ENCODE measurements at places on chromosomes 4 and X. TPM values are rescaled to one million over a fixed set of nuclear protein-coding genes. Genes with fewer than 3 reads are reported as not detected.
A peak's percentile ranks its signal among the peaks of the same experiment; 100 is the strongest.

The CTPS2 gene
- 22.6 TPM for polyA plus RNA-seq

DNA sequence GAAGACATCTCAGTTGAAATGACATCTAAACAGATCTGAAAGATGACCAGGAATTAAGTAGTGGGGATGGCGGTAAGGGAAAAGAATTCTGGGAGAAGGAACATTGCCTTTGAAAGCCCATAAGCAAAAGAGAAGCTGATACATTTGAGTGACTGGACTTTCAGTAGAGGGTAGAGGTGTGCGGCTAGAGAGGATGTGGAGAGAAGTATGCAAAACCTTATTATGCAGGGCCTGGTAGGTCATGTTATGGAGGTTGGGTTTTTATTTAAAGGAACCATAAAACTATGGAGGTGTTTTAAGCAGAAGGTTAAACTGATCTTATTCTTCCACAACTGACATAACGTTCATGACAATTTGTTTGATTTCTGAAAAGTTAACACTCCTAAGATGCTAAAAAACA is 36.3 kb downstream of the RPS6KA3 start:
- DNase-seq = no peak

The SERTM2 gene
- 0.56 TPM for polyA plus RNA-seq

The TFDP3 gene
- polyA plus RNA-seq = not detected

GRCh38 chr4:26319949-26320537 is 771 bp upstream of the RBPJ start:
- no peak for DNase-seq

- no peak for DNase-seq
Measured at GRCh38 chrX:45959567-45959966, 585.7 kb downstream of the ZNF674 start.

- no peak for DNase-seq
Measured at GRCh38 chr4:11415409-11416070, 13.2 kb downstream of the HS3ST1 start.

DNA sequence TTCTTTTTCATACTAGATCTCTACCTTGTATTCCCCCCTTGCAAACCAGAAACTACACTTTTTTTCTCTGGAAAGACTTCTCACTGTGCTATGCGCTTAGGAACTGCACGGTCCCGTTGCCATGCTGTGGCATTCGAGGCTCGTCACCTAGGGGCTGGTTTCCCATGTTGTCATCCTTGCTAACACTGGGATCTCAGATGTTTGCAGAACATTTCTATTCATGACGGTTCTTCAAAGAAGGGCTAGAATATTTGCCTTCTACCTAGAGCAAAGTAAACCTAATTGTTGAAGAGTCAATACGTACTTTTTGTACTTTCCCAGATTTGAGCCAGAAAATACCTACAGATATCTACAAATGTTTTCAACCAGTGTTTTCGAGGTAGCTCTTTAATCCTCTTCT is 41.0 kb downstream of the RS1 start:
- no peak for DNase-seq

GRCh38 chr4:47498899-47499298 is 13.8 kb downstream of the ATP10D start:
- DNase-seq = no peak

DNA sequence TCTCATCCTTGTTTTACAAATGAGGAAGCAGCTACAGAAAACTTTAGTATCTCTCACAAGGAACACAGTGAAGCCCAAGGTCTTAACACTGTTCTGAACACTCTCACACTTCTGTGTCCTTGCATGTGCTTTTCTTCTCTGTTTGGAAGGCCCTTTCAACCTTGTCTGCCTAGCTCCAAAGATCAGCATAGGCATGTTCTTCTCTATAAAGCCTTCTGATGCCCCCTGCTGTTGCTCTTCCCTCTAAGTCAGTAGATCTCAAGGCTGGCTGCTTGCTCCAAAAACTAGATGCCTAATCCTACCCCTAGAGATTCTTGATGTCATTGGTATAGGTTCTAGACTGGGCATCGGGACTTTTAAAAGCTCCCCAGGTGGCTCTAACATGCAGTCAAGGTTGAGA is 5.9 kb downstream of the APOO start:
- peak; percentile 45 for DNase-seq

The ARSD gene
- polyA plus RNA-seq = not detected

The MAGEB6 gene
- not detected for polyA plus RNA-seq

DNA sequence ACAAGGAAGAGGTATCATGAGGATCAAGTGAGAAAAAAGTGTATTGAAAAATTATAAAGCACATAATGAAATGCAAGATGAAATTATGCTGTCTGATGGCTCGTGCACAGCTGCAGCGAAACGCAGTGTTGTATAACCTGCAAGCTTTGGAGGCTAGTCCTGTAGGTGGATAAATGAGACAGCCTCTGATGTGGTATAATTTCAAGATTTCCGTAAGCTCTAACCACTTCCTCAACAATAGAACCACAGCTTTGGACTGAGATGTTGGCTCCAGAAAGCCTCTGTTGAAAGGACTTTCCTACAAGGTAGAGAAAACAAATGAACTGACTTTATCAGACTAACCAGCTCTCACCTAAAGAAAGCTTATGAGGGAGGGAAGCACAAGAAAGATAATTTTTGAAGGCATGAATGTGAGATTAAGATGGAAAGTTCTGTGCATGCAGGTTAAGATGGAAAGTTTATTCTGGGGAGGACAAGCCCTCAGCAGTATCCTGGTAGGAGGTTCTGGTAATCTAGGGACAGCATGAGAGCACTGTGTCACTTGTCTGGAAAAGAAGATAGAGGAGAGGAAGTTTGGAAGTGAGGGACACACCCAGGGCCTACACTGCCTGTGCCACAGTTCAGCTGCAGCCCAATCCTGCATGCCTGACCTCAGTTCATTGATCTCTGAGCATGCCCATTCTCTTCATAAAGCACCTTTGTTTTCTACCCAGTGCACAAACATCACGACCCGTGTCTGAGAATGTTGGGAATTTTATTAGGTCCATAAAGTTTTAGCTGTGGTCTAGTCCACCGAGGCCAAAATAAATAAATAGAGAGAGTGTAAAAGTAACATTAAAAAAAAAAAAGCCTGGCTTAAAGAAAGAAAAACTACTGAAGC is 161.5 kb upstream of the SFRP2 start:
- DNase-seq = no peak

The TMPRSS11D gene
- polyA plus RNA-seq = not detected

The CYBB gene
- polyA plus RNA-seq = 20.1 TPM

DNA sequence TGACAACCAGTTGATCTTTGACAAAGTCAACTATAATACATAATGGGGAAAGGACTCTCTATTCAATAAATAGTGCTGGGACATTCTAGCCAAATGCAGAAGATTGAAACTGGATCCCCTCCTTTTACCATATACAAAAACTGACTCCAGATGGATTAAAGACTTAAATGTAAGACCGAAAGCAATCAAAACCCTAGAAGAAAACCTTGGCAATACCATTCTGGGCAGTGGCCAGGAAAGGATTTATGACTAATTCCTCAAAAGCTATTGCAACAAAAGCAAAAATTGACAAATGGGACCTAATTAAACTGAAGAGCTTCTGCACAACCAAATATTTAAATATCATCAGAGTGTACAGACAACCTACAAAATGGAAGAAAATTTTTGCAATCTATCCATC is 185.1 kb downstream of the NPNT start:
- no peak for DNase-seq

GRCh38 chr4:184536065-184536880 is 61.9 kb upstream of the IRF2 start:
- DNase-seq = no peak

DNA sequence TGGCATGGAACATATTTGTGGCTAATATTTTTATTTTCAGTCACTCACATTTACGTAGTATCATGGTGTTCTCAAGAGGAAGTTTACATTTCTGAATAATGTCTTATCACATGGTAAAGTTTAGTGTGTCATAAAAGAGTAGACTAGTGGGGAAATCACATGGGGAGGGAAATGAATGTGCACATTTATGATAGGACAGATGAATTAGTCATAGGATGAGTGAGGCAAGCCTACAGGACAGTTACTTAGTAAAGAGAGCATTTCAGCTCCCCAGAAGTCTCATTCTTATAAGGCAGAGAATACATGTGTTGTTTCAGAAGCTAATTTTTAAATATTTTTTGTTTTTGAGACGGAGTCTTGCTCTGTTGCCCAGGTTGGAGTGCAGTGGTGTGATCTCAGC is 6.2 kb downstream of the GK start:
- no peak for DNase-seq

- DNase-seq = no peak
Measured at GRCh38 chr4:176409627-176410026, 89.9 kb downstream of the SPCS3 start.

DNA sequence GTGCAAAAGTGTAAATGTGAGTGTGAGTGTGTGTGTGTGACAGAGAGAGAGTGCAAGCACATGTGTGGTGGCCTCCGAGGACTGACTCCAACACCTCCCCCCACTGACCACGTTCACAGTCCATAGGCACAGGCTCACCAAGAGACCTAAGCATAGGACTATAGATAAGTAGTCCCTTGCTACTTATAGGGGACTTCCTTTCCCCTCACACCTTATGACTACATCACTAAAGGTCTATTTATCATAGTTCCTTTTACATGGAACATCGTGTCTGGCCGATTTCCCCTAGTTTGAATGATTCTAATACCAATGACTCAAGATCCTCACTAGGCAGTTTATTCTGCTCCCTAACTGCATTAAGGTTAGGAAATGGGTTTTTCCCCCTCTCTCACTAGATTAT is 17.8 kb downstream of the FRMPD3 start:
- no peak for DNase-seq

The SH3BGRL gene
- polyA plus RNA-seq = 79.5 TPM

DNA sequence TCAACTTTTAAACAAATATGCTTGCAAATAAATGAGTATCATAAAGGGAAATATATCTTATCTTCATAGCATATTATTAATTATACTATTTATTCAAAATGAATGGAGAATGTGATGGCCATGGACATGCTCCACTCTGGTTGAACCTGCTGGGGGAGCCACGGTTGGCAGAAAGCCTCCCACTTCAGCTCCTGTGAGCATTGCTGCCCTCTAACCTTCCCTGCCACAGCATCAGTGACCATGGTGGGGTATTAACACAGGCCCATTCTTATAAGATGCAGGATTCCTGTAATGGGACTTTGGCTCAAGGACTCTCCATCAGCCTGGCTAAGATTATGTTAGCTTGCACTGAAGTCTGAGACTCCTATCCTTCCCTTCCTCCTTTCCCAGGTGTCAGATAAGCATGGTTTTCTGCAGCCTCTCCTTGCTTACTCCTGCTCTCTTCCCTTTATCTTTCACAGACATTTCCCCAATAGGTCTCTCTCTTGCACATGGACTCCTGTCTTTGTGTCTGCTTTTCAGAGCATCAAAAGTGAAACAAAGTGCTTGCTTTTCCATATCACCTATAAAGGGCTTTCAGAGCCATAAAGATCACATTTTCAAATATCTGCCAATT is 4.9 kb upstream of the ABRAXAS1 start:
- no peak for DNase-seq

DNA sequence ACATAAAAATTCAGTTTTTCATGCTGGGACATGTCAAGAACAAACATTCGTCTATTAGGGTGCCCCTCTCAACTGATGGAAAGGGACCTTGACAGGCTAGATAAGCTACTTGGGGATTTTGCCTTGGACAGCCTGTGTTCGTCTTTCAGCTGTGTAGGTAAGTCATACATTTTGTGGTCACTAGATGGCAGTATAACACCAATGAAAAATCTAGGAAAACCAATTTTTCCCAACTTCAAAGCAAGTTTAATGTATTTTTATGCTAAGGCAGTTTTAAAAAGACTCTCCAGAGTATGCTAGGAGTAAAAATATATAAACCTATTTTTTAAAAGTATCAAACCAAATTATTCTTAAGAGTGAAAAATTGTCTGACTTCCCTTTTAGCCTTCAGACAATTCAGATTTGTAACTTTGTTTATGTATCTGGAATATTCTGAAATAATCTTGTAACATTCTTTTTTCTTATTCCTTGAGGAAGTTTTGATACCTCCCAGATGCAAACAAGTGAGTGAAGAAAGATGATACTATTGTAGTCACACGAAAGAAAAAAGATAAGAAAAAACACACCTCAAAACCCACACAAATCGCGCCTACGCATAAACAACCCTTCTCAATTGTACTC is 158.3 kb downstream of the CPE start:
- DNase-seq = peak; percentile 79

GRCh38 chr4:112144546-112145325 is 518 bp upstream of the FAM241A start:
- peak; percentile 68 for DNase-seq

DNA sequence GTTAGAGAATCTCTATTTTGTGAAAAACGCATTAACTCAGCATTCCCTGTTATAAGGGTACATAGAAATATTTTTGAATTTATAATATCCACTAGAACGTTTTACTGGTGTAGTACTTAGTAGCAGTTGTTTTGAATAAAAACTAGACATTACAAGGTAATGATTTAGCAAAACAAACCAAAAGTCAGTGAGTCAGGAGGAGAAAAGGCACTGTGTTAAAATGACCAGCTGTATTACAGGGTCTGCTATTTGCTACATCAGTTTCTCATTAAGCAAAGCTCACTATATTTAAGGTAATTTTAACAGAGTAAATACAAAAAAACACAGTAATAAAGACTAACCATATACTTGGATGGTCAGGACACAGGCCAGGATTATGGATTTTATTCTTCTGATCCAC is 152.8 kb downstream of the RASL11B start:
- no peak for DNase-seq

DNA sequence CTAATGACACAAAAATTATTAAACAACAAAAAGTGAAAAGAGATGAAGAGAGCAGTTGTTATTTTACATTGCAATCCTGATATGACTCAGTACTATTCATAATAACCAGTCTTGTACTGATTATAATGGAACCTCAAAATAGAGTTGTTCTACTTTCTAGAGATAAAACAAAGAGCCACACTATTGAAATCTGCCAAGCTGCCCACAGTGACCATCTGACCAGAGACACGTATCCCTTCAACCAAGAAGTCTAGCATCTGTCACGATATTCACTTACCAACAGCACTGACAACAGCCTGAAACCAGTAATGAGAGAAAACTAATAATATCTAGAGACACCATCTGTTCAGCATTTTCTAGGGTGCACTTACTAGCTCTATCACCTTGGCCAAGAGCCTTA is 466.7 kb downstream of the NKX6-1 start:
- no peak for DNase-seq

The KLB gene
- 0.06 TPM for polyA plus RNA-seq

- no peak for DNase-seq
Measured at GRCh38 chr4:138740816-138741745, 274.5 kb upstream of the NOCT start.

DNA sequence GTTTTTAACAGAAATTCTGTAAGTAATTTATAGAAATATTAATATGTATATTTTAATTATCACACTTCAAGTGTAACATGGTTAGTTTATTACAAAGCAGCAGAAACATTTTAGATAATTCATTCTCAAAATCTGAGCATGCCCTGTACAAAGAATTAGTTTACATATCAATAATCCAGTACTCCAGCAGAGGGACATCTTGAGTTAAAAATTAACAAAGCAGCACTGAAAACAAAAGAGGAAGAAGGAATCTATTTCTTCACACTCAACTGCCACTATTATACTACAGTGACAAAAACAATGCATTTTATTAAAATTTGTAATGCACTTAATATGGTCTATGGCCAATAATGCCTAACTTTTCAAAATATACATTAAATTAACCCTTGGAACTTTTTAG is 179.1 kb upstream of the KLHL4 start:
- peak; percentile 5 for DNase-seq

GRCh38 chr4:168699224-168699878 is 202.5 kb downstream of the PALLD start:
- DNase-seq = no peak
